Hindlimb muscle (tissue), 1 donor: ENCODE measurements at places on chromosomes 13 and 19. TPM values are rescaled to one million over a fixed set of nuclear protein-coding genes. Genes with fewer than 3 reads are reported as not detected.

The NLRP7 gene
- polyA plus RNA-seq, result not detected

The UTP14C gene
- 19.9 TPM for polyA plus RNA-seq

The ZNF880 gene
- 16.4 TPM for polyA plus RNA-seq

The CKM gene
- polyA plus RNA-seq, result 4,137 TPM

The DIRAS1 gene
- polyA plus RNA-seq, result 1.3 TPM

- no peak for DNase-seq
Measured at GRCh38 chr13:90968166-90968904, 379.2 kb upstream of the MIR17HG start.

DNA sequence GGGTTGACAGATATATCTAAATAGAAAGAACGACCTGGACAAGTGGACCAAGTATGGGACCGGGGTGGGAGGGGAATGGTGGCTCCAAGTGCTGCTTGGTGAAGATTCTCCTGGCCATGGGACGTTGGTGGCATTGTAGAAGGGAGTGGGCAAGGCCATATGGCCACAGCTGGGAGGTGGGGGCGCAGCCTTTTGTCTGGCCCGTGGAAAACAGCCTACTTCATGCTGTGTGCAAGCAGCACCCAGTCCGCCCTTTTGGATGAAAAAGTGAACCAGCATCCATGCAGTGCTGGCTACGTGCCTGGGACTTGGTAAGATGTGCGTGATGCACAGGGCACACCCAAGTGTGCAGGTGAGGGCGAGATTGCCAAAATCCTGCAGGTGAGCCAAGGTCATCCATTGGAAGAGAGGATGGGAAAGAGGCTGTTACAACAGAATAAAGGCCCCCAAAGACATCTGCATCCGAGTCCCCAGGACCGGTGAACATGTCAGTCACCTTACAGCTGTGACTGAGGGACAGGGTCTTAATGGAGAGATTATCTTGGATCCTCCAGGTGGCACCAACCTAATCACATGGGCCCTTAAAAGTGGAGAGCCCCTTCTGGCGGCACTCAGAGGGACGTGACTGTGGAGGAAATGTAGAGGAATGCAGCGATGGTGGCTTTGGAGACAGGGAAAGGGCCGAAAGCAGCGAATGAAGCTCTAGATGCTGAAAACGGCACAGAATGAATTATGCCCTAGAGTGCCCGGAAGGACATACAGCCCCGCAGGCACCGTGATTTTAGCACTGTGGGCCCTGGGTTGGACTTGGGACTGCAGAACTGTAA is 40.8 kb downstream of the TEX29 start:
- no peak for DNase-seq

GRCh38 chr13:38430796-38431195 is 81.1 kb downstream of the UFM1 start:
- DNase-seq, result no peak

GRCh38 chr13:28138756-28139470 is 568 bp downstream of the PAN3 start:
- peak; percentile 92 for DNase-seq

DNA sequence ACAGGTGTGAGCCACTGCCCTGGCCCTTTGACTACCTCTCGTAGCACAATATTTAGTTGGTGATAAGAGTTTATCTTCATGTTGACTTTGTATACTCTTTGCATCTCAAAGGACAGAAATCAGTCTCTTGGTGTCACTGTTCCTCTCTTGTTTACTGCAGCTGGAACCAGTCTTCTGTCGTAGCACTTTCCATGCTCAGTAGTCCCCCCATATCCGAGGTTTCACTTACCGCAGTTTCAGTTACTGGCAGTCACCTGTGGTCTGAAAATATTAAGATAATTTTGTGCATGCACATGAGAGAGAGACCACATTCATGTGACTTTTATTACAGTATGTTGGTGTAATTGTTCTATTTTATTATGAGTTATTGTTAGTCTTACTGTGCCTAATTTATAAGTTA is 49.1 kb downstream of the WASF3 start:
- DNase-seq, result no peak

DNA sequence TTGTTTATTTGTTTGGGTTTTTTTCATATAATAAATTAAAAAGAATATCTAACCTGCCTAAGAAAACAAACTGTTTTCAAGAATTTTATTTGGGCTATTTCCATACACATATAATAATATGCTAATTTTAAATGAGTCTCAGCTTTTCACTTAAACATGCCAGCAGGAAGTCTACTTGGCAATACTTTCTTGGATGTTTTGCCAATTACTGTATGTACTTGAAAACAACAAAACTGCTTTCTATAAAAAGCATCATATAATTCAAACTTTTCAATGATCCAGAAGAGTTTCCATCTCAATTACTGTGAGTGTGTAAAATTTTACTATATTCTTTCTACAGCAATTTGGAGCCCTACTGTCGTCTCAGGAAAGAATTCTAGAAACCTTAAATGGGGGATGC is 961.2 kb downstream of the PCDH17 start:
- DNase-seq, result no peak

- DNase-seq, result no peak
Measured at GRCh38 chr13:36438594-36439483, 6.5 kb downstream of the CCNA1 start.

GRCh38 chr13:44303681-44304432 is 69.8 kb upstream of the SERP2 start:
- DNase-seq, result peak; percentile 62
